Activated CD4-positive, alpha-beta memory T cell treated with anti-CD3 and anti-CD28 coated beads for 36 hours (primary cell): ENCODE measurements at places on chromosomes 16 and 17. TPM values are rescaled to one million over a fixed set of nuclear protein-coding genes. Genes with fewer than 3 reads are reported as not detected.

GRCh38 chr17:50259477-50260324 is 14.6 kb upstream of the TMEM92 start:
- H3K27ac ChIP-seq, result no peak overlapping the region
- no peaks in the 10 kb centered on the region for H3K4me1 ChIP-seq
- no peak overlapping the region for H3K4me3 ChIP-seq
- no peak for DNase-seq
- no peaks in the 10 kb centered on the region for H3K36me3 ChIP-seq

GRCh38 chr17:71649941-71650350 is 470.9 kb upstream of the SOX9 start:
- H3K4me1 ChIP-seq, result no peaks in the 10 kb centered on the region
- no peaks in the 10 kb centered on the region for H3K36me3 ChIP-seq
- H3K27ac ChIP-seq, result no peak overlapping the region
- no peak for DNase-seq

The DBNDD1 gene
- total RNA-seq, result 0.81 TPM

The PRR35 gene
- not detected for total RNA-seq

- H3K4me3 ChIP-seq, result no peak overlapping the region
- H3K4me1 ChIP-seq, result peaks cover 3% of the 10 kb centered on the region
- H3K36me3 ChIP-seq, result no peaks in the 10 kb centered on the region
These were observed 7.4 kb upstream of the EPX start for GRCh38 chr17:58184986-58185761.

DNA sequence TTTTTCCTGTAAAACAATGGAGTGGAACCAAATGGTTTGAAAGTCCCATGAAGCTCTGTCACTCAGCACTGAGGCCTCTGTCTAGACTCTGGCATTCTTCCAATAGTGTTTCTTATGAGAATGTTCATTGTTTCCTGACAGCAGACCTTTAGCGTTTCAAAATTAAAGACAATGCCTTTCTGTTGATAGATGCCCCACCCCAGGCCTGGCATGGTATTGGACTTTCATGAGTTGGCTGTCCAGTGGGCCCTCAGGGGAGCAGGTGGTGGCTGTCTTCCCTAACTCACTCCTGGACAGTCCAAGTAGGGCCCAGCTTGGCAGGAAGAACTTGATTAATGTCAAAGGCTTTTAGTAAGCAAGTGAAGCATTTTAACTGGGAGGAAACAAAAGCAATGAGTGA is 186.5 kb upstream of the CCL2 start:
- H3K4me3 ChIP-seq, result no peak overlapping the region
- no peaks in the 10 kb centered on the region for H3K36me3 ChIP-seq
- no peak for DNase-seq
- no peak overlapping the region for H3K27ac ChIP-seq
- no peaks in the 10 kb centered on the region for H3K4me1 ChIP-seq
- H3K27me3 ChIP-seq, result peaks cover 3% of the 10 kb centered on the region

The RSKR gene
- 14.2 TPM for total RNA-seq

The ITGAX gene
- 30.3 TPM for total RNA-seq

GRCh38 chr17:68909066-68909465 is 46.1 kb downstream of the ABCA8 start:
- H3K4me3 ChIP-seq, result no peak overlapping the region
- no peak for DNase-seq
- H3K27me3 ChIP-seq, result no peaks in the 10 kb centered on the region
- no peaks in the 10 kb centered on the region for H3K36me3 ChIP-seq
- no peaks in the 10 kb centered on the region for H3K4me1 ChIP-seq

The CTRB2 gene
- total RNA-seq, result not detected

The ACAP1 gene
- total RNA-seq, result 391 TPM

The CCL7 gene
- total RNA-seq, result not detected

GRCh38 chr17:72342627-72343527 is 222.1 kb downstream of the SOX9 start:
- no peak overlapping the region for H3K4me3 ChIP-seq
- H3K4me1 ChIP-seq, result no peaks in the 10 kb centered on the region
- DNase-seq, result no peak
- H3K27me3 ChIP-seq, result peaks cover 5% of the 10 kb centered on the region
- H3K36me3 ChIP-seq, result no peaks in the 10 kb centered on the region

The ACSM2A gene
- total RNA-seq, result not detected

- no peak for DNase-seq
- H3K36me3 ChIP-seq, result no peaks in the 10 kb centered on the region
- no peak overlapping the region for H3K4me3 ChIP-seq
- no peaks in the 10 kb centered on the region for H3K4me1 ChIP-seq
- H3K27me3 ChIP-seq, result no peaks in the 10 kb centered on the region
These were observed 194.2 kb downstream of the ZFHX3 start for GRCh38 chr16:72853575-72854266.

DNA sequence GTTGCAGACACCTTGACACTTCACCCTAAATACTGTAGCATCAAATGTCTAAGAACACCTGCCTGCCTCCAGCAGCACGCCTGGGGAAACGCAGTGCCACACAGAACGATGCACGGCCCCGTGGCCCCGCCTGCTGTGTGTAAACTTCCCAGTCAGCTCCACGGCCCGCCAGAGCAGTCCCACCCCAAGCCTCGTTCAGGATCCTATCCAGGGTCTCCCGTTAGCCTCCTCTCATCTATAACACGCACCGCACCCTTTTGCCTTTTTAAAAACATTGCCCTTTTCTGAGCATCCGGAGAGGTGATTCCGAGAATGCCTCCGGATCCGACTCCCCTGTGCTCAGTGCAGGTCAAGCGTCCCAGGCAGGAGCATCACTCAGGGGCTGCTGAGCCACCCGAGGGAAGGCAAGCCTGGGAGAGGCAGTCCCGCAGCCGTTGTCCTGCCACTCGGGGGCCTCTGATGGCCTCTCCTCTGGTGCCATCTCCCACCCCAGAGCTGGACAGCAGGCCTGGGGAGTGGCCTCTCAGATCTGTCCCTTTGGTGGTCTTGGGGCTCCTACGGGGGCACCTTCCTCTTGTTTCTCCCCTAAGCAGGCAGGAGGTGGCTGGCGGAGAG is 37.9 kb upstream of the SLC38A10 start:
- no peaks in the 10 kb centered on the region for H3K36me3 ChIP-seq
- no peak overlapping the region for H3K27ac ChIP-seq
- peaks cover 25% of the 10 kb centered on the region for H3K27me3 ChIP-seq

The ZNF646 gene
- 18.6 TPM for total RNA-seq

DNA sequence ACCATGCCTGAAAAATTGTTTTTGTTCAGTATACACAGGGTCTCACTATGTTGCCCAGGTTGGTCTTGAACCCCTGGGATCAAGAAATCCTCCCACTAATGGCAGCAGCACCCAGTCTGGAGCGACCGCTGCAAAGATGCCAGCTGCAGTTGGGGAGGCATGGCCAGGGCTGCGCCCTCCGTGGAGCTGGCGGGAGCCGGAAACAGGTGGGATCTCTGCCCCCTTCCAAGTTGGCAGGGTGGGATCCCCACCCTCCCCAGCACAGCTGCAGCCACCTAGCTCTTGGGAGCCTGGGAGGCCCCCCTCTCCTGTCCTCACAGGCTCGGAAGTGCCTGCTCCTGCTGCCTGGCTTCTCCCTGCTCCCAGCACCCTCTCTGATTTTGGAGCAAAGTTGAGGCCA is 176.8 kb downstream of the ZNF423 start:
- H3K36me3 ChIP-seq, result no peaks in the 10 kb centered on the region
- H3K4me1 ChIP-seq, result no peaks in the 10 kb centered on the region
- no peaks in the 10 kb centered on the region for H3K27me3 ChIP-seq

DNA sequence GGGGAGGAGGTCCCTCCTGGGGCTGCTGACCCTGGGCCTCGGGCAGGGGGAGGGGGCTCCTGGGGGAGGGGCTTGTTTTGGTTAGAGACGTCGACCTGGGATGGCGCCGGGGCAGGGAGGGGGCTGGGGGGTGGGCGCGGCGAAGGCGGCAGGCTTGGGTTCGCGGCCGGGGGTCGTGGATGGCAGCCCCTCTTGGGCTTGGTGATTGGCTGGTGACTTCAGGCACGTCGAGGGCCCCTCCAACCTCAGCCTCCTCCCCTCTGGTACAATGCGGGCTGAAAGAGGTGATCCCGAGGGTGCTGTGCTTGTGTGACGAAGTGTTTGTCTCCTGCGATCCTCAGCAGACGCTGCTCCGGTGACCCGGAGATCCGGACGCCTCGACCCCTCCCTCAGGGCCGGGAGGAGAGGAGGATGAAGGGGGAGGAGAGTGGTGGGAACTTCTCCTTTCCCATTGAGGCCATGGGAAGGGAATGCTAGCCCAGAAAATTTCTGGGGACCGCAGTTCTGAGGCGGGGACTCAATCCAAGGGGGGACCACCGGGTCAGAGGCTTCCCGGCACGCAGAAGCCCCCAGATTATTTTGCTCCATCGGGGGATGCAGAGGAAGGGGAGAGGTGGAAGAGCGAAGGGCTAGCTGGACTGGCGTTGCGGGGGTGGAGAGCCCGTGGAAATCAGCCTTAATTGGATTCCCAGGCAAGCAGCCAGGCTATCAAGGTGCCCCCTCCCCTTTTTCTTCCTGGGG is 43.9 kb downstream of the RAI1 start:
- H3K27me3 ChIP-seq, result peaks cover 25% of the 10 kb centered on the region
- no peak for DNase-seq
- no peaks in the 10 kb centered on the region for H3K36me3 ChIP-seq
- no peak overlapping the region for H3K27ac ChIP-seq
- peak overlapping the region; percentile 16 for H3K4me3 ChIP-seq

The SLC5A11 gene
- total RNA-seq, result not detected

The CPD gene
- total RNA-seq, result 34.1 TPM

GRCh38 chr17:45411348-45412105 is 21.1 kb downstream of the ARHGAP27 start:
- peak overlapping the region; percentile 98 for H3K27ac ChIP-seq
- H3K36me3 ChIP-seq, result peaks cover 7% of the 10 kb centered on the region
- peaks cover 41% of the 10 kb centered on the region for H3K4me1 ChIP-seq

DNA sequence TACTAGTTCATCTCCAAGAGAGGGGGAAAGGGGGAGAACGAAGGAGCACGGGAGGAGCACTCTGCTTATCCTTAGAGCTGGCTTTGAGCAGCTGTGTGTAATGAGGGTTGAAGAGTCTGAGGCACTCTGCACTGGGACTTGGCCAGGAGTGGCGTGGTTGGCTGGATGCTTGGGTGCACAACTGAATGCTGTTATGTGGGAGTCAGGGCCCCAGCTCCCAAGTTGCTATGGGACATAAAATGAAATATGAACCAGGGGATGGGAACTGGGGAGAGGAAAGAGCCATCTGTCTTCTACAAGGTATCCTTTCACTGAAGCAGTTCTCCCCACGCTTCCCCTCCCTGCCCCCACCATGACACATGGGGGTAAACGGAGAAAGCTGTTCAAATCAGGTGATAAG is 105.9 kb upstream of the ANKFN1 start:
- no peaks in the 10 kb centered on the region for H3K36me3 ChIP-seq
- no peak overlapping the region for H3K27ac ChIP-seq
- H3K27me3 ChIP-seq, result no peaks in the 10 kb centered on the region
- H3K4me3 ChIP-seq, result no peak overlapping the region
- DNase-seq, result no peak

- no peak overlapping the region for H3K27ac ChIP-seq
- H3K36me3 ChIP-seq, result peaks cover 10% of the 10 kb centered on the region
- H3K4me1 ChIP-seq, result peaks cover 6% of the 10 kb centered on the region
These were observed 24.0 kb downstream of the PDIA2 start for GRCh38 chr16:306911-307370.

DNA sequence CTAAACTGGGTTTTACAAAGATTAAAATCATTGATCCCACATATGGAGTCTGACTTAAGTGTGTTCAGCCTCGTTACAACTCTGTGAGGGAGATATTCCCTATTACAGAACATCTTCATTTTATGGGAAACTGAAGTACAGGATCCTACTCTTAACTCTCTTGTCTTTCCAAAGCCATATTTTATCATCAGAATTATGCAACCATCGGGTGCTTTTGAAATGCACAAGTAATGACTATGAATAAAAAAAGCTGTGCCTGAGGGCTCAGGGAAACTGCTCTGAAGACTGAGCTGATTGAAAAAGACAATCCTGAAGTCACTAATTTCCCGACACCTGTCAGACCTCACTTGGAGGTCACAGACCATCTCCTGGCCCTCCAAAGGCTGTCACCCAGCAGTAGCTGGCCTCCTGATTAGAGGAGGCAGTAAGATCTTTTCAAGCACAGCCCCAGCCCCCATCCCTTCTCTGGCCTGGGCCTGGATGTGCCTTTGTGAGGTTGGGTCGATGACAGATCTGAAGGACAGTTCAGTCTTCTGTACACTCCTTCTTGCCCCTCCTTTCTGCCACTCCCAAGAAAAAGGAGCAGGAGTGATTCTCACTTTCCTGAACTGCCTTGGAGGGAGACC is 5.6 kb downstream of the AKAP1 start:
- H3K27ac ChIP-seq, result no peak overlapping the region
- H3K4me1 ChIP-seq, result peaks cover 26% of the 10 kb centered on the region
- H3K27me3 ChIP-seq, result no peaks in the 10 kb centered on the region

- no peaks in the 10 kb centered on the region for H3K27me3 ChIP-seq
- no peak overlapping the region for H3K27ac ChIP-seq
- H3K4me3 ChIP-seq, result no peak overlapping the region
- peaks cover 8% of the 10 kb centered on the region for H3K4me1 ChIP-seq
These were observed 14.7 kb upstream of the MEOX1 start for GRCh38 chr17:43676471-43676870.

DNA sequence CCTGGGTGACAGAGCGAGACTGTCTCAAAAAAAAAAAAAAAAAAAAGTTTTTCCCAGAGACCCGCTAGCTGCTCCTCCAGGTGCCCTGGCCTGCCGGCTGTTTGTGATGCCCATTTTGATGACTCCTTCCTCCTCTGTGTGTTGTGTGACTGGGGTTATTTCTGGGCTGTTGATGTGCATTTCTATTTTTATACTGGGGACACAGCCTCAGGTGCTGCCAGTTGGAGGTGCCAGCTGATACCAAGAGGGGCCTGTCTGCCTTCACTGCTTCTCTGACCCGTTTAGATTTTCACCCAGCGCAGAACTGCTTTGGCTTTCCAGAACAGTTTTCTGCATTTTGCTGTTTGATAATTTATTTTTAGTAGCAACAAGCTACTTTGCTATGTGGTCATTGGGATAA is 6.7 kb downstream of the PLA2G15 start:
- no peaks in the 10 kb centered on the region for H3K27me3 ChIP-seq
- no peak overlapping the region for H3K27ac ChIP-seq
- H3K36me3 ChIP-seq, result peaks cover 16% of the 10 kb centered on the region
- peaks cover 3% of the 10 kb centered on the region for H3K4me1 ChIP-seq

DNA sequence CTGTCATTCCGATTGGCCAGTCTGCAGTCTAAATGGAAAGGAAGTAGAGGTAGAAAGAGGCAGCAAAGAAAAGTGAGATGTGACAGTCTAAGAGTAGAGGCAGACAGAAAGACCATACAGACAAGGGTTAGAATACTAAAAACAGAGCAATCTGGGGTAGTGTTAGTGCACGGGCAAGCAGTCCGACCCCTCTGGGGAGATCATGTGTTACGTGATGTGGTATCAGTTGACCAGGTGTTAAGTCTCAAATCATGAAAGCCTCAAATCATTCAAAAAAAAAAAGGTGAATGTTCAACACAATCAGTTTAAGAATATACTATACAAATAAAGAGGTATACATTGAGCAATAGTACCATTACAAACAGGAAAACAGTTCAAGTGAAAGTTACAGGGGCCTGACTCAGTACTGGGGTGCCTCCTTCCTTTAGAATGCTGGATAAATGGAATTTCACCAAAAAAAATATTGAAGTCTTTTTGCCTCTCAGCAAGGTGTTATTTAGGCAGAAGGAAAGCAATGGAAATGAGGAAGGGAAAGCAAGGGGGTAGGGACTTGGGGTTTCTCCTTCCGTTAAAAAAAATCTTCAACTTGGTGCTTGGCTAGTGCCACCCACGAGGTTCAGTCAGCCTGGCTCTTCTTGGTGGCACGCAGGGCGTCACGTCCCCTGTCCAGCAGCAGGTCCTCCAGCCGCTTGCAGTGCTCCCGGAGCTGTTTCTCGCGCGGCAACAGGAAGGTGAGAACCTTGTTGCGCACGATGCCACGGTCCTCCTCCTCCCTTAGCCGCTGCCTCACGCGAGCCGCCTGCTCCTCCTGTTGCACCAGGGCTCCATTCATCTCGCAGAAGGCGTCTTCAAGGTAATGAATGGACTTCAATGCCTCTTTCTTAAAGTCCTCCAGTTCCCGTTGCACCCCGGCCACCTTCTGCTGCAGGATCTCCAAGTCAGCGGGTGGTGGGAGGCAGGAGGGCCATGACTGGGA is 616 bp downstream of the CCDC182 start:
- no peaks in the 10 kb centered on the region for H3K4me1 ChIP-seq
- H3K27me3 ChIP-seq, result peaks cover 4% of the 10 kb centered on the region
- DNase-seq, result no peak
